ENCODE measurements at places on chromosomes 5 and 9. TPM values are rescaled to one million over a fixed set of nuclear protein-coding genes. Genes with fewer than 3 reads are reported as not detected.
A peak's percentile ranks its signal among the peaks of the same experiment; 100 is the strongest.

DNA sequence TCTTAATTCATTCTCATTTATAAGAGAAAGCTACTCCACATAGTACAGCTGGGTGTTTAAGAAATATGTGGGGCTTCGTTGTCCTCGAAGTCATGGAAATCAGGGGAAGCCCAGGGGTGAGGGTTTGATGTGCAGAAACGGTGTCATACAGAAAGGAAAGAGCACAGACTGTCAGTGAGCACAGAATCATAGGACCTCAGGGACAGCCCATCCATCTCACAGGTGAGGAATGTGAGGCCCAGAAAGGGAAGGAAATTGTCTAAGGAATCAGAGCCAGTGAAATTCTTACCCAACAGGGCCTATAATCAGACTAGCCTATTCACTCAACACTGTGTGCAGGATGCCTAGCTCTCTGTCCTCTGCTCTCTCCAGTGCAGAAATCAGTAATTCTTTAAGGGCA, 535.6 kb downstream of the SPOCK1 start:
- no peak for DNase-seq

GRCh38 chr5:181224390-181225229, 1.5 kb downstream of the TRIM41 start:
- no peak for DNase-seq

- no peak for DNase-seq
Observed at GRCh38 chr9:110975969-110976368, 62.3 kb downstream of the LPAR1 start.

DNA sequence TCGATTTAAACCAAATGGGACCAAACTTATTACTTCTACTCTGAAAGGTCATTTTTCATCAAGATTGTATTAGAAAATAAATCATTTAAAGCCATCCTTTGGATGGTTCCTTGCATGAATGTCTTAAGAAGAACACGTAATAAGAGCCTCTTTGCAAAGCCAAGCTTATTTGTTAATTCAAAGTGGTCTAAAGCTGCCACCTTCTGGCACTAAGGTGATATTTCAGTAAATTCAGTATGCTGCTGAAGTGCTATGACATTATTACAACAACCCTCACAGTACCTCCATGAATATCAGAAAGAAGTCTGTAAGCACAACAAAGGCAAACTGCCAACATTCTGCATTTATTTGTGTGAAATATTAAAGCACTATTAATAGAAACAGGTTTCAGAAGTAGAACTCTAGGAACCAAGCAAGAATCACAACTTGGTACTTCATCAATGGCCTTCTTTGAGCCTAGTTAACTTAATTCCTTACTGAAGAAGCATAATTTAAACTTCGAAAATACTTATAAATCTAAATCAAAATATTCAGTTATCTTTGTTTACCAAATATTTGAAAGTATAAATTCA, 53.1 kb upstream of the TYRP1 start:
- DNase-seq: no peak

GRCh38 chr5:15601274-15601673, 101.3 kb downstream of the FBXL7 start:
- no peak for DNase-seq

DNA sequence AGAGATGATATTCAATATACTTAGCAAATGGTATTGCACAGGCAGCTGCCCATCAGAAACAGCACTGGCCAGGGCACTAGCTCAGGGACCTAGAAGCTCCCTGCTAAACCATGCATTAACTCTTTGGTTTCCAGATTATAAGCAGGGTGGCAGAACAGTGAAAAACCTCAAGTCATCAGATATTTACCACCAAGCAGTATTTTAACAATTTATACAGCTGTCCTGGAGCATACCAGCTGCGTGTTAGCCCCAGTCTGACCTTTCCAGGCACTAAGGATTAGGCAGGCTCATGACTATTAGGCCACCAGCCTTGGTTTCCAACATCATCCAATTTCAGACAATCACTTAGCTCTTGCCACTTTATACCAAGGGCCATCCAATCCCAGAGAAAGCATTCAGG, 326.5 kb downstream of the CAAP1 start:
- DNase-seq: no peak

DNA sequence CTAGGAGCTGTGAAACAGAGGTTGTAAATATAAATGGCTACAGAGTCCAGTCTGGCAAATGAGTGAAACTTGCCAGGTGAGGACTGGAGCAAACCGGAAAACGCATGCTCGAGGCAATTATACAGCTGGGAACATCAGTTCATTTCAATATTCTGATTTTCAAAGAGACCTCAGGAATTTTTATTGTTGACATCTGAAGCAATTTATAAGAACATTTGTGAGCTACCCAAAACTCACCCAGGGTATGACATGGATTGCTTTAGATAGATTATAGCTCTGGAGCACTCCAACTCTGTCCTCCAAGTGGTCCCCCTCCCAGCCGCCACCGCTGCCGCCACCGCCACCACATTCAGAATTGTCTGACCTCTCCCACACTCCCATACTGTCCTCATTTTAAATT, 84.6 kb upstream of the GRAMD2B start:
- DNase-seq: no peak

DNA sequence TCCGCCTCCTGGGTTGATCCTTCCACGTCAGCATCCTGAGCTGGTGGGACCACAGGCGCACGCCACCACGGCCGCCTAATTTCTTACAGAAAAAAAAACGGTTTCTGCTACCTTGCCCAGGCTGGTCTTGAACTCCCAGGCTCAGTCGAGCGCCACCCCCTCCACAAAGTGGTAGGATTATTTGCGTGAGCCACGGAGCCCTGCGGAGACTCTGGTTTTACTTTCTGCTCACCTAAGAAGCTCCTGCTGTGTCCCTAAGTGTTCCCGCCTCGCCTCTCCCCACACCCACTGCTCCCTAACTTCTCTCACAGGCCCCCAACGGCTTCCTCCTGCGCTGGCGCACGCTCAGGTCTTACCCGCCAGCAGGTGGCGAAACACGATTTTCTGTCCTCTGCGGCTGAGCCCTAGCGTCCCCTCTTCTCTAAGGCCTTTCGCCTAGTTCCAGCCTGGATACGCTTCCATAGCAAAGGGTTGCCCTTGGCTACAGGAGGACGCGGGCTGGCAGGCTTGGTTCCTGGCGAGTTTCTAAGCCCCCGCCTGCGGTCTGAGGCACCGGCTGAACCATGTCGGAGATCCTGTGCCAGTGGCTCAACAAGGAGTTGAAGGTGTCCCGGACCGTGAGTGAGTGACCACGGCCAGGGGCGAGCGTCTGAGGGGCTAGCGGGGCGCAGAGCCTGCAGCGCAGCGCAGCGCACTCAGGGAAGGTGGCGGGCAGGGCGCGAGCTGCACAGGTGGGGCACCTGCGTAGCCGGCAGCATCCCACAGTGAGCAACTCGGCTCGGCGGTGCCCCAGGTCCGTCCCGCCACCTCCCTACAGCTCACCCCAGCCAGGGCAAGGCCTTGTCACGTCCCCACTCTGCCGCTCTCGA, at the start of gene SPEF2:
TSS of gene SPEF2 (plus strand) at position 429 of the 869 bp plus-strand sequence. CDS start at position 564, 135 bp downstream.
- peak; percentile 71 for DNase-seq

GRCh38 chr5:108753877-108754276, 6.2 kb downstream of the FER start:
- no peak for DNase-seq

DNA sequence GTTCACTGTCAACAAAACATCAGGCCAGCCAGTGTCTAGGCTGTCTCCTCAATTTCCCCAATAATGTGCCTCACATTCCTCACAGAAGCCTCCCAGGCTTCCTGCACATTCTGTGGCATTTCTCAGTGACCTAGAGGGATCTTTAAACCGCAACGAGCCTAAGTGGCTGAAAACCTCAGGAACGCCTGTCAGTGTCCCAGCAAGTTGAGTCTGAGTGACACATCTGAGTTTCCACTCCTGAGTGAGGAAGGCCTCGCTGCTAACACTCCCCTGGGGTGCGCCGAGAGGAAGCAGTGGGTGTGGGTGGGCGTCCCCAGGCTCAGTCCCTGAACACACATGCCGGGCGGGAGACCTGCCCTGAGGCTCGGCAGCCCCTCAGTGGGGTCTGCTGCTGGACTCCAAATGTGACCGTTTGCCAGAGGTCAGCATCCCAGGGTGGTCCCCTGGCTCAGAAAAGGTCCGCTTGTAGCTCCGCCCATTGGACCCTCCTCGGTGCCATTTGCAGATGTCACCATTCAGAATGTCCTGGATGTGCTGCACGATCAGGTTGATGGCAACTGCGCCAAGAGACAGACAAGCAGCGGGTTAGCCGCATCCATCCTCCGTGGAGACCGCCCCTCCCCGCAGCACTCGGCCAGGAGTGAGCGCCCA, 6.3 kb downstream of the UCK1 start:
- DNase-seq: no peak

The STPG3 gene
- total RNA-seq: not detected

The PRDM9 gene
- not detected for total RNA-seq

The SNAPC3 gene
- total RNA-seq: 64.7 TPM

The SLC23A1 gene
- total RNA-seq: not detected

Measured in dorsolateral prefrontal cortex (tissue), 122 donors.